ENCODE measurements at places on chromosomes 13 and 19. TPM values are rescaled to one million over a fixed set of nuclear protein-coding genes. Genes with fewer than 3 reads are reported as not detected.

Gene PNMA8B
- total RNA-seq, result 1.1 TPM

Gene SOX1
- total RNA-seq, result not detected

Gene UFM1
- 123 TPM for total RNA-seq

Gene KDELR1
- total RNA-seq, result 102 TPM

Gene SIGLEC8
- total RNA-seq, result not detected

Gene RASIP1
- 0.32 TPM for total RNA-seq

Gene ERICH6B
- total RNA-seq, result not detected

Gene KANK3
- total RNA-seq, result 0.16 TPM

Gene ERICH4
- total RNA-seq, result not detected

Gene THSD1
- total RNA-seq, result 3.5 TPM

Gene RNF225
- total RNA-seq, result 0.32 TPM

Gene TMEM238
- total RNA-seq, result 0.16 TPM

Gene IL27RA
- total RNA-seq, result 0.49 TPM

Gene ACP7
- 1.1 TPM for total RNA-seq

Gene PBX4
- 3.4 TPM for total RNA-seq

Gene CEACAM8
- not detected for total RNA-seq
